COR-L47 (cell line): ENCODE measurements at places on chromosomes 5 and 9.

GRCh38 chr5:163841-164240 is 27.5 kb upstream of the LRRC14B start:
- no peak for DNase-seq

DNA sequence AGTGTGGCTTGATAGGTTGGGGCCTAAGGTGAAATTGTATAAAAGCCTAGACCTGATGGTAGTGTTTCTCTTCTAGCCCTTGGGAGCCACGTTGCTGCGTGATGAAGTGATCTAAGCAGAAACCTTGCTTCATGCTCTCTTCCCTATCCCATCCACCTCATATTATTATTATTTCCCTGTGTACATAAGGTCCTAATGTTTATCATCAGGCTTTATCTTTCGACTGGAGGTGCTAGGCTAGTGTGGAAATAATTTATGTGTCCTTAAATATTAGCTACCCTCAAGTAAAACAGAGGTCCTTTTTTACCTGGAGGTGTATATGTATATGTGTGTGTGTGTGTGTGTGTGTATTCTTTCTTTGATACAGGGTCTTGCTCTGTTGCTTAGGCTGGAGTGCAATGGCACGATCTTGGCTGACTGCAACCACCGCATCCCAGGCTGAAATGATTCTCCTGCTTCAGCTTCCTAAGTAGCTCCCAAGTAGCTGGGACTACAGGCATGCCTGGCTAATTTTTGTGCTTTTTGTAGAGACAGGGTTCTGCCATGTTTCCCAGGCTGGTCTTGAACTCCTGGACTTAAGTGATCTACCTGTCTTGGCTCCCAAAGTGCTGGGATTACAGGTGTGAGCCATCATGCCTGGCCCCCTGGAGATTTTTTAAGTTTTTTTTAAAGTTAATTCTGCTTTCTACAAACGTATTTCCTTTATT is 3.7 kb downstream of the UGCG start:
- DNase-seq, result no peak

DNA sequence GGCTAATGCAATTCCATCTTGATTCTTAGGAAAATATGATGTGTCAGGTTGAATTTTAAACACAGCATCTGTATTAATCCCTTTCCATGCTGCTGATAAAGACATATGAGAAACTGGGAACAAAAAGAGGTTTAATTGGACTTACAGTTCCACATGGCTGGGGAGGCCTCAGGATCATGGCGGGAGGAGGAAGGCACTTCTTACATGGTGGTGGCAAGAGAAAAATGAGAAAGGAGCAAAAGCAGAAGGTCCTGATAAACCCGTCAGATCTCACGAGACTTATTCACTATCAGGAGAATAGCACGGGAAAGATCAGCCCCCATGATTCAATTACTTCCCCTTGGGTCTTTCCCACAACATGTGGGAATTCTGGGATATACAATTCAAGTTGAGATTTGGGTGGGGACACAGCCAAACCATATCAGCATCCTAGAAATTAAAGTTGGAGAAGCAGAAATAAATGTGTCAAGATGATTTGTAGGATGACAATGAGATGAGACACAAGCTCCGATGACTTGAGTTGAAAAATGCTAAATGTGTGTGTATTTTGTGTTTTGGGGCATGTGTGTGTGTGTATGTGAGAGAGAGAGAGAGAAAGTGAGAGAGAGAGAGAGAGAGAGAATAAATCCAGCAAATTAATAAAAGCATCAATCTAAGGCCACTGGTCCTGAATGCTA is 48.5 kb upstream of the ANKRD55 start:
- DNase-seq, result no peak

- no peak for DNase-seq
Measured at GRCh38 chr9:135604437-135605237, 34.7 kb downstream of the GLT6D1 start.

GRCh38 chr5:42502613-42503470 is 79.6 kb downstream of the GHR start:
- no peak for DNase-seq
